ENCODE measurements at places on chromosomes 12 and 14.

GRCh38 chr12:95169368-95169767 lies 47.9 kb downstream of the FGD6 start:
- DNase-seq = no peak

GRCh38 chr14:28875934-28876571 lies 109.5 kb downstream of the FOXG1 start:
- no peak for DNase-seq

GRCh38 chr14:102507081-102507856 lies 2.3 kb downstream of the ANKRD9 start:
- DNase-seq = no peak

GRCh38 chr12:87758271-87758670 lies 270.9 kb downstream of the C12orf50 start:
- DNase-seq = no peak

- DNase-seq = no peak
Observed at GRCh38 chr12:122072031-122072970, 6.3 kb upstream of the MLXIP start.

GRCh38 chr14:68312884-68313610 lies 479.8 kb downstream of the ZFP36L1 start:
- DNase-seq = no peak

DNA sequence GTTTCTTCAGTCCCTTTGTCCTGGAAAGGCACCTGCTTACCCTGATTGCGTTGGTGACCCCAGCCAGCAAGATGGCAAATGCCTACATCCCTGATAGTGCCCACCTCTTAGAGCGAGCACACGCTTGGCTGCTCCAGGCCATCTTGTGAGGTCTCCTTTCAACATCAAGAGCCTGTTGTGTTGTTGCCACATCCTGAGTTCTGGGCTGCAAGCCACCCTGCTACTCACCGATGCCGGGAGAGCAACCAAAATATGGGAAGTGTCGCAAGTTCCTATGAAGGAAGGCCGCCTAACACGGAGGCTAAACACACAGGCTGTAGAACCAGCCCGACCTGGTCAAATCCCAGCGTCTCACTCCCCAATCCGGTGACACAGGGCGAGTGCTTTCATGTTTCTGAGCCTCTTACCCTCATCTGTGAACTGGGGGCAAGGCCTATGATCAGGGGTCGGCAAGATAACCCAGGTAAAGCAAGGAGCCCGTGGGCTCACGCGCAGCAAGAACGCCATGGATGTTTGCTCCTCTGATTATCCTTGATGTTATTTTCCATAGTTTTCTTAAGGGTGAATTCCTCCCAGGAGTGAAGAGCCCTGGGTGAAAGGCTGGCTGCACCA lies 98.4 kb downstream of the LGMN start:
- no peak for DNase-seq

All from activated naive CD8-positive, alpha-beta T cell treated with anti-CD3 and anti-CD28 coated beads, Interleukin-2, amount 10 ng/mL, durations not matched to agents 7 days and 5 days (primary cell).